Astrocyte of the cerebellum (primary cell): ENCODE measurements at places on chromosomes 7 and 10.

- peak; percentile 60 for DNase-seq
These were observed 48.6 kb downstream of the MALSU1 start for GRCh38 chr7:23347682-23348180.

DNA sequence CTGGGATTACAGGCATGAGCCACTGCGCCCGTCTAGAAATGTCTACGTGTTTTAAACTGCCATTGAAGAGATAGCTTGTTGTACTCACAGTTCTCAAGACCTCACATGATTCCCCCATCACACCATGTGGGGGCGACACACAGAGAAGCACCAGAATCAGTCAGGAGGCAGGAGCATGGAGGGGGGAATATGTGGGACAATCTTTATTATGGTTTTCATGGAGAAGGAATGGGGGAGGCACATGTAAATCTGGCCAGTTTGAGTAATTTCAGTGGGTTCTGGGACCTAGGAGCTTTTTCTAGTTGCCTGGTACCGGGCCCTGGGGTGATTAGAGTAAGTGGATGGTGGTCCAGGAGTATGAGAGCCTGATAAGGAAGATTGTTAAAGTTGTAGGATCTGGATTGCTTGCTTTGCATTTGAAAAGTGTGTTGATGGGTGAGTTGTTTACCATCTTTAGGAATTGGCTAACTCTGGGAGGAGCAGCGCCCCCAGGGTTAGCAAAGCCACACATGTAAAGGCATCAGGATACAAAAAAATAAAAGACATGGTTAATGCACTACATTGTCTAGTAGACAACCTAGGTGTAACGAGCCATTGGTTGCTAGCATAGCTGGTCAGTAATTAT lies 85.4 kb upstream of the SLC13A1 start:
- no peak for DNase-seq

DNA sequence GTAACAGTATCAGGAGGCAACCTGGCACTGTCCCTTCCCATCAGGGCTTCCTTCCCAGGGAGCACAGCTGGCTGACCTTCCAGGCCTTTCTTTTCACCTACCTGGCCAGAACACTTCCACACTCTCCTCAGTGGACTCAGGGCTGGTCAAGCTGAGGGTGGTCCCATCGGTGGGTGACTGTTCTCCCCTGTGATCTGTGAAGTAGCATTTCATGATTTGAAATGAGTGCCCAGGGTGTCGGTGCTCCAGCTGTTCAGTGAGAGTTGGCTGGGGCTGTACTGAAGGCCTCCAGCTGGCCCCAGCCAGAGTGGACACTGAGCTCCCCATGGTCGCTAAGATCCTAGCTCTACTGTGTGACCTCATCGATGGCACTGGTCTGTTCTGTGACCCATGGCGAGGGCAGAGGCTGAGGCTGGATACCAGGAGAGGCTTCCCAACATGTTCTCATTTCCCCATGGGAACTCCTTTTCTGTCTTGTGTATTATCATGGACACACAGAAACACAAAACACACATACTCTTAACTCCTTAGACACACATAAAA lies at the start of gene FAM170B:
FAM170B (minus strand) TSS at position 316 of the 543 bp plus-strand sequence; CDS start at position 213, 103 bp downstream.
- DNase-seq = no peak

DNA sequence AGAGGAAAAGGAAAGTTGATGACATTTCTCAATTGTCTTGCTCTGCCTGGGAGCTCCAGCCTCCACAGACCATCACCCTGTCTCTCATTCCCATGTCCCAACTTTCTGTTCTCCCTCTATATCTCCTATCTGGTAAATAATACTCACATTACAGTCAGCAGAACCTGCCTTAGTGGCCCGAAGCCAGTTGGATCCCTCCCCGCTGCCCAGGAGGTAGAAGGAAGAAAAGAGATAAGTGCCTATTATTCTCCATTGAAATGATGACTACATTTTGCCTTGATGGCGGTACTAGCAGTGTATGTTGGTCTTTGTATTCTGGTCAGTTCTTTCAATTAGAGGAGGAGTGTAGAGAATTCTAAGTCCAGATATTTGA lies 91.9 kb downstream of the CSTF2T start:
- no peak for DNase-seq

DNA sequence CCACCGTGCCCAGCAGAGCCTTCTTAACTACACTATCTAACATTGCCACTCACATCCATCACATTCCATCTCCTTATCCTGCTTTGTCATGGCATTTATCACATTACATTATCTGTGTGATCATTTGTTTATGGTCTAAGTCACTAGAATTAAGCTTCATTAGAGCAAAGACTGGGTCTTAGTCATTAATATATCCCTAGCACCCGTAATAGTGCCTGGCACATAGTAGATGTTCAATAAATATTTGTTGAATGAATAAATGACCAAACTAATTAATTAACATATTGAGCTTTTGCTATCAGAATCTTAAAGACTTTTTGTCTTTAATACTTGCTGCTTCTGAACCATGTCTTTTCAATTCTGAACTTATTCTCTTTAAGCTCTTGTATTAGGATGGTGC lies 5.9 kb upstream of the COPG2 start:
- no peak for DNase-seq

DNA sequence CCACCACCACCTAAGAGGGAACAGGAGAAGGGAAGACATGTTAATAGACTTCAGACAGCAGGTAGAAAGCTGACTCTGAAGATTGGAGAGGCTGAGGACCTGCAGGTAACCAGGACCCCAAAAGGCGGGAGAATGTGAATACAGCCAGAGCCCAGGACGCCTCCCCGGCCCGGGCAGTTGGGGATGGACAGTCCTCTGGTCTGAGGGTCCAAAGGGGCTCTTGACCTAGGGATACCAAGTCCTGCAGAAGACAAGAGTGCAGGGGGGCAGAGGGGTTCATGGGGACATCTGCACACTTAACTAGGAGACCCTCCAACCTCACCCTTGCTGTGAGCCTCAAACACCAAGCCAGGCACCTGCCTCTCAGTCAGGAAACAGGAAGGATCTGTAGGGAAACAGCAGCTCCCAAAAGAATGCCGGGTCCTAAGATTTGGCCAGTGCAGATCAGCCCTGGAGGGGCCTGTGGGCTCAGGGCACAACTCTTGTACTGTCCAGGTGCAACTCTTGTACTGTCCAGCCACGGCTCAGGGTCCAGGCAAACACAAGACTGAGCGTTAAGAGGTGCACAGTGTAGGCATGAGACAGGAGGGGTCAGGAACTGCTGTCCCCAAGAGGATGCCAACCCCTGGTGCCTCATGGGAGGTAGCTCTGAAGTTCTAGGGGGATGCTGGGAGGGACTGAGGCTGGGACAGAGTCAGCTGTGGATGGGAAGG lies 2.3 kb upstream of the STK32C start:
- DNase-seq = no peak

DNA sequence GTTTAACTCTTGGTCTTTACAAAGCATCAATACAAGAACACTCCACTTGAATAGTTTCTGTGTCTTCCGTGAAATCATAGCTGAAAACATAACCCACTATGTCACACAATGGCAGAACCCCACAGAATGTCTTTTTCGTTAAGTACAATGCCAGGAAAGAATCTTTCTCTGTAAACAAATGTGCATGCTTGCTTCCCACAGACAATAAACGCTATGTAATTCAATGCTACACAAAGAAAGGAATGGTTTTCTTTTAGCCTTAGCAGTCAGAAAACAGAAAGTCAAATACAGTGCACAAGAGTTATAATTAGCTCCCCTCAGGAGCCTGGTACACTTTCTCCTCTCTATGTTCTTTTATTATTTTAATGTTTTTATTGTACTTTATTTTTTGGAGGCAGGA lies 186.1 kb downstream of the SRPK2 start:
- peak; percentile 49 for DNase-seq

DNA sequence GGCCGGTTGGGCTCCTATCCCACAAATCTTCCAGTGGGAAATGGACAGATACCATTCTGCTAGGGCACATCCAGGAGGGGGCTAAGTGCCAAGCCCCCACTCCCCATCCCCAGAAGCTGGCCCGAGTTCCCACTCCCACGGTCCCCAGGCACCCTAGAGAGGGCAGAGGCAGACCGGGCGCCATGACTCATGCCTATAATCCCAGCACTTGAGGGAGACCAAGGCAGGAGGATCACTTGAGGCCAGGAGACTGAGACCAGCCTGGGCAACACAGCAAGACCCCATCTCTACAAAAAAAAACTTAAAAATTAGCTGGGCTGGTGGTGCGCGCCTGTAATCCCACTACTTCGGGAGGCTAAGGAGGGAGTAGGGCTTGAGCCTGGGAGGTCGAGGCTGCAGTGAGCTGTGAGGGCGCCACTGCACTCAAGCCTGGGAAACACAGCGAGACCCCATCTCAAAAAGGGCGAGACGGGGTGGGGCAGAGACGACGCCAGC lies 870 bp downstream of the GNA12 start:
- DNase-seq = no peak

DNA sequence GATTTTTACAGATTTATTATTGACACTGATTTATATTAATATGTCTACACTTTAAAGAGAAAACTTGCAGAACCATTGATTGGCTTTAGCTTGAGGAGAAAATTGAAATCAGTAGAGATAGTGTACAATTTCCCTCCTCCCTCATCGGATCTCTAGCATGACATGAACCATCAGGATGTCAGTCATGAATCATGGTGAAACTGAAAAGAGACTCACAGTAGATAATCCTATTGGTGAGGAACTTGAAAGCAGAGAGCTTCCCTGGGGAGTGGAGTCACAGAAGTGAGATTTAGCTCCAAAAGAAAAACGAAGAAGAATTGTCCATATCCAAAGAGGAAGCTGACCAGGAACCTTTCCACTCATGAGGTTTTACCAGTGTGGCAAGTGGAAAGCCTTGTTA lies 346.8 kb downstream of the ABCA13 start:
- no peak for DNase-seq

GRCh38 chr10:5971315-5971832 lies 6.0 kb downstream of the IL15RA start:
- DNase-seq = no peak

GRCh38 chr7:155169498-155170065 lies 99.5 kb downstream of the HTR5A start:
- DNase-seq = no peak

DNA sequence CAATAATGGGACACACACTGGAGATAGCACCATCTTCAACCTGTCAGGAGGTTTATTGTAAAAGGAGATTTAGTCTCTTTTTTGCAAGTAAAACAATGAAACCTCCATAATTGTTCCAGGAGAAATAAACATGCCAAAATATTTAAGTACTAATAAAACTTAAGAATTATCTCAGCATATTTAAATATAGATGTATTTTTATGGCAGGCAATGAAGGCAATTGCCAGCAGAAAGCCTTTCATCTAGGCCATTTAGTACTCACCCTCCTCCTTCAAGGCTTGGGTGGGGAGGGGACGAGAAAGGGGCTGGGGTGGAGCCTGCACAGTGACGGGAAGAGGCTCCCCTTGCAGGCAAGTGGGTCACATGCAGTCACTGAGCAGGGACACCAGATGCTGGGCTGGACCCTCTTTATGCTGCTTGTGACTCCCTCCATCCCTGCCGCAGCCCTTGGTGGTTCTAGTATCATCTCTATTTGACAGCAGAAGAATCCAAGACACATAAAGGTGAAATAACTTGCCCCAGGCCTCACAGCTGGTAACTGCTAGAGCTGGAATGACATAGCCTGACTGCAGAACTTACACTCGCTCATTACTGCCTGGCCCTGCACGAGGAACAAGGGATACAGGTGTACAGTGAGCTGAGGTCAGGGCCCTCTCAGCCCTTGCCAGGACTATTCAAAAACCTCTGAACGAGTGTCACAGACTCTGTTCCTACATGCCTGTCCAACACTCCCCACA lies 449.5 kb upstream of the ZMIZ1 start:
- DNase-seq = no peak

- no peak for DNase-seq
These were observed 147.7 kb downstream of the SND1 start for GRCh38 chr7:127799535-127800305.

DNA sequence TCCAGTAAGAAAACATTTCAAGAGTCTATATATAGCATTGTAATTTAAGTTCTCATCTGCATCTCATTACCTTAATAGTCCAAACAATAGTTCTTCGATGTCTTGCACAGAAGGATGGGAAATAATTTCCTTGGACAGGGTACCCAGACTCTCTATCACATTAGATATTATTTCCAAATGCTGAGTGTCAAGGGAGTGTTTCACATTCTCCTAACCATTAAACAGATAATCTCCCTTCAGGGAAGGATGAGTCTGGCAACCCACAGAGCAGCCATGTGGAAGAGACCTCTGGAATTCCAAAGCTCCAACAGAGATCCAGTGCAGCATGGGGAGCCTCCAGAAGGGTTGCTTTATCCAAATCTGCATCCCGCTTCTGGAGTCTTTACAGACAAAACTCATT lies 89.6 kb downstream of the FZD1 start:
- DNase-seq = no peak

- DNase-seq = no peak
These were observed 45.9 kb downstream of the TNS3 start for GRCh38 chr7:47535704-47536628.

- peak; percentile 11 for DNase-seq
These were observed 656.5 kb upstream of the COBL start for GRCh38 chr7:51973071-51973470.

GRCh38 chr7:33837356-33837851 lies 67.9 kb upstream of the BMPER start:
- DNase-seq = no peak

- no peak for DNase-seq
These were observed 6.1 kb upstream of the RAB11FIP2 start for GRCh38 chr10:118052816-118053215.

DNA sequence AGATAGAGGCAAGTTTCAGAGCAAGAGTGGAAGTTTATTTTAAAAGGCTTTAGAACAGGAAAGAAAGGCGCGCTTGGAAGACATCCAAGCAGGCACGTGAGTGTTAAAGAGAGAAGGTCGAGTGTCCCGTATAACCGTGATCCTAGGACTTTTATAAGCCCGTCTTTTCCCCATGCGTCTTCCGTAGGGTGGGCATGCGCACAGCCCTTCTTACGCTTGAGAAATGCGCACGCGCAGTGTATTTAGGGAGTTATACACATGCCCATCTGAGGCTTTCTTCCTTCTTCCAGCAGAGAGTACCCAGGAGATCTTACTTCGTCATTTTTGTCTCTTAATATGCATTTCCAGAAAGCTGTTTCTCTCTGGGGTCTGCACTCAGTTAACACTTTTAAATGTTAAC lies 52.4 kb downstream of the CALD1 start:
- no peak for DNase-seq

DNA sequence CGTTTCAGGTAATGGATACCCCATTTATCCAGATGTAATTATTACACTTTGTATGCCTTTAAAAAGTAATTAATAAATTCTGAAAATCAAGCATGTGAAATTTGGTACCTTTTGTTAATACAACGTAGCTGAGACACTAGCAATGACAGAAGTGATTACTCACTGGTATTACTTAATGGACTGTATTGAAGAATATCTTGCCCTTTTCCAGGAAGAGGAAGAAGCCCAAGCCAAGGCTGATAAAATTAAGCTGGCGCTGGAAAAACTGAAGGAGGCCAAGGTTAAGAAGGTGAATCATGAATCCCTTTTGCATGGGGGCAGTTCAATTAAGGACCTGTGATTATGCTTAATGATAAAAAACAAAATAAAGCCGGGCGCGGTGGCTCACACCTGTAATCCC lies 64.8 kb downstream of the APBB1IP start:
- DNase-seq = no peak

DNA sequence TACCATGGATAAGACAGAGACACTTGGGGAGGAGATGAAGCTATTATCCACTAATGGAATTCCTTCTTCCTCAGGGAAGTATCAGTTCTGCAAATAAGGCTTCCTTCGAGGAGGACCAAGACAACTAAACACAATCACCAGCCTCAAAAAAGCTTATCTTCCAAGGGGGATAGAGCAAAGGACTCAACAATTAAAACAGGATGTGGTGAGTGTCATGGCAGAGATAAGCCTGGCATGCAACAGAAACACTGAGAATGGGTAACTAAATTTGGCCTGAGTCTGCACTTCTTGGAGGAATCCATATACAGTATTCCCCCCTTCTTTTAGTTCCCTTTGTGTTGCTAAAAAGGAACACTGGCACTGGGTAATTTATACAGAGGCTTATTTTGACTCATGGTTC lies 1285.2 kb downstream of the GATA3 start:
- no peak for DNase-seq
